ENCODE measurements at places on chromosomes 6 and 20. TPM values are rescaled to one million over a fixed set of nuclear protein-coding genes. Genes with fewer than 3 reads are reported as not detected.

PACRG gene
- 4.5 TPM for total RNA-seq

OR2B6 gene
- not detected for total RNA-seq

MICB gene
- 1.5 TPM for total RNA-seq

RNF146 gene
- total RNA-seq = 12.8 TPM

HLA-F gene
- total RNA-seq = 30.2 TPM

NPEPL1 gene
- total RNA-seq = 10.2 TPM

GJA10 gene
- not detected for total RNA-seq

TFAP2D gene
- not detected for total RNA-seq

FAM83C gene
- not detected for total RNA-seq

LY6G6D gene
- not detected for total RNA-seq

GPX5 gene
- total RNA-seq = not detected

TRIM26 gene
- 28.8 TPM for total RNA-seq

NKAIN2 gene
- total RNA-seq = not detected

SPTLC3 gene
- 24.8 TPM for total RNA-seq

PROKR2 gene
- total RNA-seq = not detected

DHX35 gene
- total RNA-seq = 7.5 TPM

MYH7B gene
- total RNA-seq = 0.11 TPM

GDAP1L1 gene
- not detected for total RNA-seq

TFAP2C gene
- not detected for total RNA-seq

C2 gene
- total RNA-seq = 602 TPM

SYCP2 gene
- 0.18 TPM for total RNA-seq

PTP4A1 gene
- 147 TPM for total RNA-seq

NEURL2 gene
- total RNA-seq = 8.8 TPM

SLC12A5 gene
- total RNA-seq = 0.91 TPM

BNIP5 gene
- not detected for total RNA-seq

SLC39A7 gene
- total RNA-seq = 48.1 TPM

POU3F2 gene
- not detected for total RNA-seq

TSPO2 gene
- total RNA-seq = 0.60 TPM

MDFI gene
- 2.4 TPM for total RNA-seq

MAPK13 gene
- 2.8 TPM for total RNA-seq

PNPLA1 gene
- total RNA-seq = not detected

SAPCD1 gene
- 0.68 TPM for total RNA-seq

ZNF184 gene
- 1.7 TPM for total RNA-seq

KCNK16 gene
- total RNA-seq = not detected

CDSN gene
- total RNA-seq = not detected

SYTL3 gene
- total RNA-seq = 1.7 TPM

BTBD3 gene
- 8.6 TPM for total RNA-seq

Data from right lobe of liver (tissue), 6 donors.